ENCODE measurements at places on chromosomes 12 and 14.

DNA sequence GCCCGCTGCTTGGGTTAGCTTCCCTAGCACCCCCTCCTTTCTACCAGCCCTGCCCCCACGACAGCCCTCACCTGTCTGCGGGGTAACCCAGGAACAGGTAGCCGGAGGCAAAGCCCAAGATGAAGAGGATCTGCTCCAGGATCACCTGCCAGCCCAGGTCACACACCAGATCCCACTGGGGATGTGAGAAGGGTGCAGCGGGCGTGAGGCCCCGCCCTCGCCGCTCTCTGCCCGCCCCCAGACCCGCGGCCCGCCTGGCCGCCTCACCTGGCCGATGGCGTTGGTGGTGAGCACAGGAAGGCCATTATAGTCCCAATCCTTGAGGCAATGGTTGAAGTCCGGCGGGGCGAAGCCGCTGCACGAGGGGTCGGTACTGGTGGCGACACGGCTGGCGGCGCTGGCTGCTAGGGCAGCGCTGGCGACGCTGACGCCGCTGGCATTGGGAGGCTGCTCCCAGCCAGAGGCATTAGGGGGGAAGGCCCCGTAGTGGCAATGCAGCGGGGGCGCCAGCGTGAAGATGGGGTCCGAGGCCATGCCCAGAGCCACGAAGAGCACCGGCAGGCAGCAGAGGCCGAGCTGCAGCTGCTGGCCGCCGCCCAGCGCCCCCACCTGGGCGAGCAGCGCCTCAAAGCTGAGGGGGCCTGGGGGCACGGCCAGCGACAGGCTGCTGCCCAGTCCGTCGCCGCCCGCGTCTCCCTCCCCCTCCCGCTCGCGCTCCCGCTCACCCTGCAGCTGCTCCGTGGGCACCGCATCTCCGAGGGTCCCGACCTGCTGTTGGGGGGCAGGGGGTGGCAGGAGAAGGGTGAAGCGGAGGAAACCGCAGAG lies 794 bp downstream of the SLC22A17 start:
- DNase-seq = peak; percentile 72

GRCh38 chr14:34203251-34203722 lies 252.4 kb upstream of the EGLN3 start:
- DNase-seq = no peak

DNA sequence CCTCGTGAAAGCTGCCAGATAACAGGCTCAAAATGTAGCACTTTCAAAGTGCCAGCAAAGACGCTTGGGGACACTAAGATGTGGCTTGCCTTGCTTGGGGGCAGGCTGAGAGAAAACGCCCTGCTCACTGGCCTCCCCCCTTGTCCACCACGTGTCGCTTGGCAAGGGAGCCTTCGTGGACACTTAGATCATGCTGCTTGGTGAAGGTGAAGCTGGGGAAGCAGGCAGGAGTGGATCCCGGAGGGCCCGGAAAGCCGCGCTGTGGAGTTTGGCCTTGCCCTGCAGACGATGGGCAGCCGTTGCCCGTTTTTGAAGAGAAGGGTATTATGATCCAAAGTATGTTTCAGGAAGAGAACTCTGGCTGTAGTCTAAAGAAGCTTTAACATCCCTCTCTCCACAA lies 53.4 kb upstream of the BDKRB2 start:
- DNase-seq = peak; percentile 68

GRCh38 chr14:61695695-61696527 lies 598 bp downstream of the HIF1A start:
- peak; percentile 83 for DNase-seq

DNA sequence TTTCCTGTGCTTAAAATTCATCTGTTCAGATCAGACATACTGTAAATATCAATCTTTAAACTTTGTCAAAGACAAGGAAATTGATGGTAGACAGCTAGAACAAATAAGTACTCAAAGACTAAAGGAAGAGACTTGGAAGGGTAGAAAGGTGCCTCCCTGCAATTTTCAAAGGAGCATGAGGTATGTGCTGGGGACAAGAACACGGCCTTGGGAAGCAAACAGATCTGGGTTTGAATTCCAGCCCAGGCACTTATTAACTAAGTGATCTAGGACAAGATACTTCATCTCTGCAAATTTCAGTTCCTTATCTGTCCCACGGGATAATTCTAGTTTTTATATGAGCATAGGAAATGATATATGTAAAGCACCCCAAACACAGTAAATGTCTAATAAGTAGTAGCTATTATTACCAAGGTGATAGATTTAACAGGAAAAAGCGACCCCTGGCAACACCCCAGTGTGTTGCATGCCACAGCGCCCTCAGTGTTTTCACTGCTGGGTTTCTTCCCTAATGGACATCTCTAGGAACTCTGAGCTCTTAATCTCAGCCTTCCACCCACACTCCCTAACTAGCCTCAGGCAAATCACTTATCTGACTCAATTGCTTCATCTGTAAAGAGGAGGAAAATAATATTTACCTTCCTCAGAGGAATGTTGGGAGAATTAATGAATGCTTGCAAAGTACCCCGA lies 44.7 kb upstream of the BMP4 start:
- no peak for DNase-seq

DNA sequence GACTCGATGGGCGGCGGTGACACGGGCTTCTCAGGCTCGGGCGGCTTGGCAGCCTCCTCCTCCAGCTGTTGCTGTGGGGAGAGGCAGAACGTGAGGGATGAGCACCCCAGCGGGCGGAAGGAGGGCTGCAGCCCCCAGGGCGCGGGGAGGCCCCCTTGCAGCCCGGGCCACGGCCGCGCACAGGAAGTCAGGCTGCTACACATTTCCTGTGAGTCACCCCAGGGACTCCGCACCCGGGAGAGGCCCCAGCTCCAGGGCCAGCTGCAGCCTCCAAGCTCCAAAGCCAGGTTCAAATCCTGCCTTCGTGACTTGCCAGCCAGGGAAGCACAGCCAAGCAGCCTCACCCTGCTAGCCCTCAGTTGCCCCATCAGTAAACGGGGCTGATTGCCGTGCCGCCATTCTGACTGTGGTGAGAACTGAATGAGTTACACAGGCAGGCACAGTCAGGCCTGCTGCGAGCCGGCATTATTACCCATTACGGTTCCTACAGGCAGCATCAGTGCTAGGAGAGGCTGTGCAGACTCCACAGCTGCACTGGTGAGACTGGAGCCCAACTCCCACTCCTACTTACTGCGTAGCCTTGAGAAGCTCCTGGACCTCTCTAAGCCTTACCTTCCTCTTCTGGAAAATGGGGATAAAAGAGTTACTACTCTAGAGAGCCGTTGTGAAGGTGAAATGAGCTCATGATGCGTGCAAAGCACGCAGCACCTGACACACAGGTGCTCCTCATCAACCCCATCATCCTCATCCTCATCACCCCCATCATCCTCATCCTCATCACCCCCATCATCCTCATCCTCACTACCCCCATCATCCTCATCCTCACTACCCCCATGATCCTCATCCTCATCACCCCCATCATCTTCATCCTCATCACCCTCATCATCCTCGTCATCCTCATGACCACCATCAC lies 100.9 kb downstream of the NCOR2 start:
- no peak for DNase-seq

DNA sequence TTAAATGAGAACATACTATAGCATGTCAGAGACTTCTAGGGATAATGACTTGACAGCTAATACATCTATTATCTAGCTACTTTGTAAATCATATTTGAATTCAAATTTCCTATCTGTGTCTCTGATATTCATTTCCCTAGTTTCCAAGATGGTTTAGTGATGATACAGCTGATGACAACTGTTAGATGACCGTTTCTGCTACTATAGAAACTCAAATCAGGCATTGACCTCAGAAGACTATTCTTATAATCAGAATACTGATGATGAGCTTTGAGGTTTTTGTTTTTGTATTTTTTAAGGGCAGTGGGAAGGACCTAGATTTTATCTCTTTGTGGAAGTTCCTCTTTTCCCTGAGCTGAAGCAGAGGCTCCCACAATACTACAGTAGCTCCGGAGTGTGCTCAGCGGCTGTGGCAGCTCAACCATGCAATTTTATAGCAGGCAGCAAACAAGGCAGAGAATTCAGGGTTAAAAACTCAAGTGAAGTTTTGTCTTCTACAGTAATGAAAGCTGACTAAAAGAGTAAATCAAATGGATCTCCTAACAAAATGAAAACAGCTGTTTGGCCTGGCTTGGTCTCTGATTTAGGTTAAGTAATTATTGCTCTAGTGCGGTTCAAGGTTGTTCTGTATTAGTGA lies 145.1 kb downstream of the SLC25A21 start:
- DNase-seq = no peak

GRCh38 chr14:101821528-101821927 lies 60.0 kb downstream of the PPP2R5C start:
- DNase-seq = no peak

- DNase-seq = no peak
Observed at GRCh38 chr12:118377021-118377883, 897 bp downstream of the SUDS3 start.

GRCh38 chr14:28143316-28143715 lies 623.3 kb upstream of the FOXG1 start:
- DNase-seq = no peak

- DNase-seq = no peak
Observed at GRCh38 chr12:132886529-132887477, 602 bp downstream of the CHFR start.

GRCh38 chr12:104953323-104953722 lies 4.8 kb downstream of the SLC41A2 start:
- DNase-seq = no peak

DNA sequence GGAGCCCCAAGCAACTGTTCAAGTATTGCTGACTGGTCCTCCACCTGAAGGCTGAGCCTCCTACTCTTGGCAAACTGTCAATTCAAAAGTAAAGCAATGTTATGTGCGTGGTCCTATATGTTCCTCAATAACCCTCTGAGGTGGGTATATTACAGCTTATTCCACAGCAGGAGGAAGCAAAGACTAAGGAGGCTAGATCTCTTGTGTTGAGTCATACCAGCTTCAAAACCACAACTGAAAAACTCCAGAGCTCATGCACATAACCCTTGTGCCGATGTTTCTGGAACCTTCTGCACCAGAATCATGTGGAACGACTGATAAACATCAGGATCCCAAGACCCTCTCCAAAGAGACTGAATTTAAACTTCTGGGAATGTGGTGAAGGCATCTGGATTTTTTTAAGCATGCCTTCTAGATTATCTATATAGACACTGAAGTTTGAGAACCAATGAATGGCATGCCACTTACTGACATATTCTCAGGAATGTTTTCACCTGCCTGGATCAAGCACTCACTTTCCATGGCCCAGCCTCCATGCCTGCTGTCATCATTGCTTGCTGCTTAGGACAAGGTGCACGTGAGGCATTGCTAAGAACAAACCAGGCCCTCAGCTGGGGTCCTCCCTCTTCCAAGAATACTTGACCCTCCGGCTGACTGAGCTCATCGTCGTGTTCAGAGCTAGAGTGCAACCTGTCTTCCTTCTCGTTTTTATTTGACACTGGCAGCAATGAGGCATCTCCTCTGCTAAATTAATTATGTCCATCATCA lies 194.7 kb downstream of the BCL11B start:
- no peak for DNase-seq

DNA sequence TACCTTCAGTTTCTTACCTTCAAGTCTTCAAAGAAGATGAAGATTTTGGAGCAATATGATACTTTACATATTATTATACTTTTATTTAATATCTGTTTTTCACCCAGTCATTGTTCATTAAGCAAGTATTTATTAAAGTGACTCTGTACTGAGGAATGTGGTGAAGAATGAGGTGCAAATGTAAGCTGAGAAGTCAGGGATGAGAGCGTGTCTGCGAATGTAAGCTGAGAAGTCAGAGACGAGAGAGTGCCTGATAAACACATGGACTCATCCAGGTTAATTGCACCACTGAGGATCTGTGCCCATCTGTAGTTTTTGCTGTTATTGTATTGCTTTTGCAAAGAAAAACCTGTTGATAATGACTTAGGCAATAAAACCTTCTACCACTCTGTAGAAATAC lies 211.9 kb upstream of the FAR2 start:
- no peak for DNase-seq

- no peak for DNase-seq
Observed at GRCh38 chr12:110111476-110112334, 12.5 kb upstream of the IFT81 start.

DNA sequence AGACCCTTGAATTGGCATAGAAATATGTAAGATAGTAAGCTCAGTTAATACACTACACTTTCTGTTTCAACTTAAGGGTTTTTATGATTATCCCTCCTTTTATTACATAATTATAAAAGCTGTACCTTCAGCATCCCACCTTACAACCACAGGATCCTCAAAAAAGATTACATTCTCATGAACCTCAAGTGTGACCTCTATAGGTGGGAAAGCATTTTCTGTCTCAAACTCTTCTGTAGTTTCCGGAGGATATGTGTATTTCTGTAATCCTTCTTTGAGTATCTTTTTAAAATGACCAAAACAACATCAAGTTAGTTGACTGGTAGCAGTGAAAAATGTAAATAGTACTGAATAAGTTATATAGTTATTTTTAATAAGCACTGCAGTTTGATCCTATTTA lies 75.9 kb downstream of the DNAI7 start:
- DNase-seq = no peak

DNA sequence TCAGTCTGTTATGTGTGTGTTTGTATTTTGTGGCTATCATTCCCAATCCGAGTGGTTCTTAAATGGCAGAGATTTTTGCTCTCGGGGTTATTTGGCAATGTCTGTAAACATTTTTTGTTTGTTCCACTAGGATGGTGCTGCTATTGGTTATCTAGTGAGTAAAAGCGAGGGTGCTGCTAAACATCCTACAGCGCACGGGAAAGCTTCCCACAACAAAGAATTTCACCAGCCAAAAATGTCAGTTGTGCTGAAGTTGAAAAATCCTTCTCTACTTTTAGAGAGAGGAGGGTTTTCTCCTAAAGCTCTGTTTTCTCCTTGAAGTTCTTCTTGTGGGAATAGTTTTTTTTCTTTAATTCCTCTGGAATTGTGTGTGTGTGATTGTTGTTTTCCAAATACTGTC lies 2.4 kb downstream of the EXD2 start:
- DNase-seq = no peak

DNA sequence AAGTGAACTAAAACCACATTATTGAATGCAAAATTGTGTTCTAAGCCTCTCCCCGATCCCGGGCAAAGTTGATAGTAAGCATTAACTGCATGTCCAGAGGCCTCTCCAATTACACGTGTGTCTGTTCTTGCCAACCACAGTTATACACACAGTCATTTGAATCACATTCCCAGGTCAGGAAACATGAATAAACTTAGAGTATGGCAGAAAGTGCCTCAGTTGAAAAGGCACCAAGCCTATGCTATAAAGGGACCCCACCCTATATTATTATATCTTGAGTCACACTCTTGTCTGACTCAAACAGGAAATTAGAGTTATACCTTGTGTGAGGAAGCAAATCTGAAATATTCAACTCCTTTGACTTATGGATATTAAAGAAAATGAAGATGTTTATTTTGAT lies 128.3 kb upstream of the STXBP6 start:
- no peak for DNase-seq

All from coronary artery (tissue), 2 donors.